Ureter (tissue), 1 donor: ENCODE measurements at places on chromosomes 13 and 19. TPM values are rescaled to one million over a fixed set of nuclear protein-coding genes. Genes with fewer than 3 reads are reported as not detected.

DNA sequence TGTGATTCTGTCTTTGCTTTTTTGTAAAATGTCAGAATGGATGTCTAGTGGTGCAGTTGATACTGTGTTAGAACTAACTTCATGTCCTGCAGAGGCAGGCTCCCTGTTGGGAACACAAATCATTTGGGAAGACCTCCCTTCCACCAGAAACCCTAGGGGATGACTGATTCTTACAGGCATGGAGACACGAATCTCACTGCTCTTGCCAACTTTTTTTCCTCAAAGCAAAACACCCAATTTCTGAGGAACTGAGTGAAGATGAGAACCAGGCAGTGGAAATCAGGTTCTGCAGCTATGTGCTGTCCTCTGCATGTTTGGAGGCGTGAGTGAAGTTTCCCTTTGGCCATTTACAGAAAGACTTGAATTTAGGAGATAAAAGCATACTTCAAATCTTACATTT lies 87.5 kb upstream of the CSNK1A1L start:
- DNase-seq = no peak

DNA sequence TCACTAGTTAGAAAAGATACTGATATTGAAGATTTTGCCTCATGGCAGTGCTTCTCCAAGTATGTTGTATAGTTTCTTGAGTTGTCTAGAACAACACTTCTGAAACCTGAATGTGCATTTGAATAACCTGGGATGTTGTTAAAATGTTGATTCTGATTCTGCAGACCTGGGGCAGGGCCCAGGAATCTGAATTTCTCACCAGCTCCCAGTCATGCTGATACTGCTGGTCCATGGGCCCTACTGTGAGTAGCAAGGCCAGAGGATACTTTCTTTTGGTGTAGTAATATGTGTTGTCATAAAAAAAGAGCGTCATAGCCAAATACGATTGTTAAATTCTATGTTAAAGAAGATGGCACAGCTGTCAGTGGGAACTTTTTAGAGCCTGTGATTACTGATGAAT lies 41.6 kb upstream of the C1QTNF9 start:
- no peak for DNase-seq

DNA sequence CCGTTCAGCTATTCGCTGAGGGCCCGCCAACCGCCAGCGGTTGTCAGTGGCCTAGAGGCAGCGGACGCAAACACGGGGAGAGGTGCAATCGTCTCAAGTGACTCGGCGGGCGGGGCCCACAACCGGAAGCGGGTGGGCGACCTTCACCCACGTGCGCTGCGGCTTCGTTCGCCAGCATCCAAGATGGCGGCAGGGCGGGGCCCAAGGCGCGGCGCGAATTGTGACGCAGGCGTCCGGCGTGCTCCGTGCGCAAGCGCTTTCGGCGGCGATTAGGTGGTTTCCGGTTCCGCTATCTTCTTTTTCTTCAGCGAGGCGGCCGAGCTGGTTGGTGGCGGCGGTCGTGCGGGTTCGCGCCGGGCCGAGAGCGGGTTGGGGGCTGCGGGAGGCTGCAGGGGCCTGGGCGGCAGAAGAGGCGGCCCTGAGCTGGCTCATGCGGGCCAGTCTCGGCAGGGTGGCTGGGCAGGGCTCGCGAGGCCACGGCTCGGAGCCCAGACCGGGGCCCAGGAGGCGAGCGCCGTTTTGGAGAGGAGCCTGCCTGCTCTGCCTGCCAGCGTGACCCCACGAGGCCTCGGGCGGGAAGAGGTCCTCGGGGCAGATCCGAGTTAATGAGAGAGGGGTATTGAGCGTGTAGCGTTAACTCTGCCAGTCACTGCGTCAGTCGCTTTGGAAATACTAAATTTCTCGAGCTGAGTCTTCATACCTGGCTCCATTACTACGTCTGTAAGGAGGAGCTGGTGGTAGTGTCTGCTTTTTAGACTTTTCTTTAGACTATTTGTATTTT lies at the start of gene UBA52:
Gene UBA52 (plus strand): TSS at position 294 of the 781 bp plus-strand sequence. CDS start 1,444 bp downstream, outside the sequence.
- peak; percentile 98 for DNase-seq

The KIR2DL3 gene
- total RNA-seq = not detected

GRCh38 chr19:13208672-13209483 lies 58.7 kb downstream of the IER2 start:
- DNase-seq = no peak

- DNase-seq = no peak
Measured at GRCh38 chr13:73745190-73745589, 389.0 kb downstream of the KLF12 start.

The IGSF23 gene
- total RNA-seq = not detected

The DDA1 gene
- 32.0 TPM for total RNA-seq

The MYO1F gene
- 20.6 TPM for total RNA-seq

GRCh38 chr13:49550942-49551644 lies 34.3 kb downstream of the RCBTB1 start:
- DNase-seq = no peak

DNA sequence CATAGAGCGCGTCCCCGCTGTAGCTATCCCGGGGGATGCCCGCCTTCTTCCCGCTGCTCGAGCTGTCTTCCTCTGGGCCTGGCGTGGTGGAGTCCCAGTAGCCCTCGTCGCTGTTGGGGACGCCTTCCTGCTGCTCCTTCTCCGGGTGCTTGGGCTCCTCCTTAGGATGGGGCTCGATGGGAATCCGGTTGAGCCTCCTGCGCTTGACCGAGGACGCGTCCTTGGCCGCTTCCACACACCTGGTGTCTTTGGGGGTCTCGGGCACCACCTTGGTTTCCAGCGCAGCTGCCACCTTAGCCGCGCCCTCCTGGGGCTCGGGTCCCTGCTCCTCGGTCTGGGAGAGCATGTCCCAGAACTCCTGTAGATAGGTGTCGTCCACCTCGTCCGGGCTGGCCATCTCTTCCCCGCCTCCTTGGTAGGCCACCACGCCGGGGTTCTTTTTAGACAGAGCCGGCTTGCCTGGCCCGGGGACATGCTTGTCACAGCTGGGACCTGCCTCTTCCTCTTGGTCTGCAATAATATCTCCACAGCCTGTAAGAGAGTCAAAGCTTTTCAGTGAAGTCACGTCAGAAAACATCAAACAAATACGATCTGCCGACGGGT lies 2.0 kb downstream of the AMER2 start:
- DNase-seq = peak; percentile 29

- DNase-seq = no peak
Measured at GRCh38 chr13:28429685-28430290, 65.1 kb downstream of the FLT1 start.

DNA sequence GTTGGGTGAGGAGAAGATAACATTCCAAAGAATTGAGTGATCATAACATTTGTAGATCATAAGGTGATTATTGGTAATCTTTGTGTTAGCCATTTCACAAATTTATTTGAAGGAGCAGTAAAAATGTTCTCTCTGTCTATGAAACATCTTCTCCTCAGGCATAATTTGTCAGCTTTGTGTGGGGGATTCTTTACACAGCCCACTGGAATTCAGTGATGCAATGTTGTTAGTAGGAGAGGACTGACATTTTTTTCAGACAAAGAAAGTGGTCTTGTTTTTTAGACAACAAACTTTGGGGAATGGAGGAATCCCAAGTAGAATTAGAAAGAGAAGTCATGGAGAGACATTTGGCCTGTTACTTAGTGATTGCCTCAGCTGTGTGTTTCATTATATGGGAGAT lies 100.3 kb downstream of the ITGBL1 start:
- no peak for DNase-seq

The PRRG2 gene
- total RNA-seq = 13.2 TPM

DNA sequence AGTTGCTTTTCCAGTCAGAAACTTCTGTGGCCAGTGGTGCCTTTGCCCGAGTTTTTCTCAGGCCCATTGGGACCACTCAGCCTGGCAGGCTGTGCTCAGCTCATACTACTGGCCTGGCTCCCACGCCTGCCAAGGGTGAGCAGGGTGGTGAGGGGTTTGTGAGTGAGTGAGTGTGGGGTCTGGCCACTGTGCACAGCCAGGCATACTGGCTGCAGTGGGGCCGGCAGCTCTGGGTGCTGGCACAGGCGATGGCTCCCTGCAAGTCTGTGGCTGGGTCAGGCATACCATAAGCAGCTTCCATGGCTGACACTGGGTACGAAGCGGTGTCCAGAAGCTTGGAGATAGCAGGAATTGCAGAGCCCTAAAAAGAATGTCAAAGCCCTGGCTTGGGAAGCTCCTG lies 161.0 kb downstream of the SLITRK6 start:
- no peak for DNase-seq

DNA sequence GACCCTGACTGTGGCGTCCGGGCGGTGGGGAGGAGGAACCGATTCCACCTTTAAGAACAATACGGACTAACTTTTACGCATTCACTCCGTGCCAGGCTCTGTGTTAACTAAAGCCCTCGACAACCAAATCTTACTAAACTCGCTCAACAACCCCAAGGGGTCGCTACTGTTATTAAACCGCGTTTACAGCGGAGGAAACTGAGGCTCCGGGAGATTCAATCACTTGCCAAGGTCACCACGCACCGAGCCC lies 1.2 kb downstream of the SAMD1 start:
- no peak for DNase-seq
